ENCODE measurements at places on chromosomes 4 and X.
A peak's percentile ranks its signal among the peaks of the same experiment; 100 is the strongest.

DNA sequence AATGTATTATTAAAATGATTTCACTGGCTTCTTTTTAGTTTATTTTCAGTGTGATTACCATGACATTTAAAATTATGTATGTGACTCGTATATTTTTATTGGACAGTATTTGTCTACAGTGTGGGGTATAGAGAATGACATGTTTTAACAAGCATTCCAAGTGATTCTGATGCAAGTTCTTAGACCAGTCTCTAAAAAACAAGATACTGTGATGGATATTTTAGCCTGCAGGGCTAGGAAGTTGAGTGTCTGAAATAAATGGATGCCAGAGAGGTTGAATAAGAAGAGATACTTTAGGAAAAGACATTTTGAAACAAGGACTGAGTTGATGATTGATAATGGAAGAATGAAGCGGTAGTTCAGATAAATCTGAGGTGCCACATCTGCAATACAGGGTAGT, 3.5 kb upstream of the MAD2L1 start:
- DNase-seq, result no peak

GRCh38 chrX:134969726-134970125, 21.1 kb upstream of the SMIM10 start:
- no peak for DNase-seq

GRCh38 chr4:123651066-123651465, 254.5 kb downstream of the SPRY1 start:
- DNase-seq, result no peak

GRCh38 chr4:62161446-62161845, 961.3 kb downstream of the ADGRL3 start:
- no peak for DNase-seq

GRCh38 chrX:18895189-18895951, 88.5 kb downstream of the PHKA2 start:
- no peak for DNase-seq

DNA sequence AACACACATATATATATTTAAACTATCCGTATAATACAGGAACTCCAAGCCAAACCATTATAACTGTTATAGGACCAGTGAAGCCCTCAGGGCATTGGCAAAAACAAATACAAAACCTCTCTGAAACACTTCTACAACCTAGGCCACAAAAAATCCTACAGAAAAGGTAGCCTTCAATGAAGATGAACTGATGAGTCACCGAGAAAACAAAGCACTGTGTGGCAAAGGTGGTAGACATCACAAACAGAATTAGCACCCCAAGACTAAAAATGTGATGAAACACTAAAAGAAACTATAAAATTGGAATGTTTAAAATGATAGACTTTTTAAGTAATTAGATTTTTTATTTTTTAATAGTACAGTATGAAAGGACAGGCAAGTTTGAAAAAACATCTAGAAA, 5.5 kb upstream of the HSPA4L start:
- DNase-seq, result no peak

DNA sequence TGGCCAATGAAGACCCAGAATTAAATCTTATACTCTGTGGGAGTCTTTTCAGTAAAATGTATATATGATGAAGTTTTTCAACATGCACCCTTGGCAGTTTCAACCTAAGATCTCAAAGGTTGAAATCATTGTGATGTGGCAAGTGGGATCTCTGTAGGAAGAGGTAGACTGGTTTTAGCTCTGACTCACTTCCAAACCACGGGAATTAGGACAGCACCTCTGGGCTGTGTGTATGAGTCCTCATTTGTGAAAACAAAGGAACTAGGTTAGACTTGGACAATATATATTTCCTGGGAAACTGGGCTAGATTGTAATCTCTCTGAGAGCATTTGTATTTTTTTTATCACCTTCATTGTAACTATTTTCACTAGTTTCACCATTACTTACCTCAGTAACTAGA, 333.0 kb downstream of the ADGRL3 start:
- DNase-seq, result peak; percentile 16

DNA sequence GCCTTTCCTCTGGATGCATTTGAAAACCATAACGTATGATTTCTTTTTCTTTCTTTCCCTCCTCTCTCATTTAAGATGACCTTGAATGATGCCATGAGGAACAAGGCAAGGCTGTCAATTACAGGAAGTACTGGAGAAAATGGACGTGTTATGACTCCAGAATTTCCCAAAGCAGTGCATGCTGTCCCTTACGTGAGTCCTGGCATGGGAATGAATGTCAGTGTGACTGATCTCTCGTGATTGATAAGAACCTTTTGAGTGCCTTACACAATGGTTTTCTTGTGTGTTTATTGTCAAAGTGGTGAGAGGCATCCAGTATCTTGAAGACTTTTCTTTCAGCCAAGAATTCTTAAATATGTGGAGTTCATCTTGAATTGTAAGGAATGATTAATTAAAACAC, 142.8 kb downstream of the GRIA2 start:
- no peak for DNase-seq

GRCh38 chrX:135984791-135985156, 461 bp upstream of the SLC9A6 start:
- DNase-seq, result peak; percentile 6

DNA sequence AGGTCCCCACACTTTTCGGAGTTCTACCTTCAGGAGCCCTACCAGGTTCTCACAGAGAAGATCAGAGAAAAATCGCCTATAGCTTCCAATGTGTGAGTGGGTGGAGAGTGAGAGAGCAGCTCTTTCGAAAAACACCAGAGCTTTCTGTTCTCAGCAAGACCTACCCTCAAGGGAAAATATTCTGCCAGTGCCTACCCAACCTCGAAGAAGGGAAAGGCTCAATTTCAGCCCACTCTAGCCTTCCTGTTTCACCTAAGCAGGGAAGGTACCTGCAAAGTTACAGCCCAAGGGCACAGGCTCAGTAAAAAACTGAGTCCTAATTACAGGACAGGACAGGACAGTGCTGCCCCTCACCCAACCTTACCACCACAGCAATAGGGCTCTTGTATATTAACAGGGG, 104.0 kb upstream of the WDR17 start:
- DNase-seq, result no peak

- no peak for DNase-seq
Measured at GRCh38 chr4:137375111-137375850, 157.0 kb downstream of the PCDH18 start.

DNA sequence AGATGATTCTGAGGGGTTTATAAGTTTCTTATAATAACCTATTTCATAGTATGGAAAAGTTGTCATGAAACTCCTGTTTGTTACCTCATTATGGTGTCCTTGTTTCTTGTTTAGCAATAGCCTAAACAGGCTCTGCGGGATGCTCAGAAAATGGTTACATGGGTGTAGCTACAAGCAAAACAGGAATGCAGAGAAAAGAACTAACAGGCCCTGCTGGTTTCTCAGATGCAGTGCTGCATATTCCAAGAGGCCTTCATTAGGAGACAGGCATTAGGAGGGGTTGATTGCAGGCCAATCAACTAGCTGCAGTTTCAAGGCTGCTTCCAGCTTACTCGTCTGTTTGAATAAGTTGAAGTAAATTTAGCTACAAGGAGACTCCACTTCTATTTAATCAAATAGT, 37.6 kb upstream of the HPGD start:
- DNase-seq, result no peak

- no peak for DNase-seq
Measured at GRCh38 chr4:8160233-8160560, 1.6 kb upstream of the ABLIM2 start.

DNA sequence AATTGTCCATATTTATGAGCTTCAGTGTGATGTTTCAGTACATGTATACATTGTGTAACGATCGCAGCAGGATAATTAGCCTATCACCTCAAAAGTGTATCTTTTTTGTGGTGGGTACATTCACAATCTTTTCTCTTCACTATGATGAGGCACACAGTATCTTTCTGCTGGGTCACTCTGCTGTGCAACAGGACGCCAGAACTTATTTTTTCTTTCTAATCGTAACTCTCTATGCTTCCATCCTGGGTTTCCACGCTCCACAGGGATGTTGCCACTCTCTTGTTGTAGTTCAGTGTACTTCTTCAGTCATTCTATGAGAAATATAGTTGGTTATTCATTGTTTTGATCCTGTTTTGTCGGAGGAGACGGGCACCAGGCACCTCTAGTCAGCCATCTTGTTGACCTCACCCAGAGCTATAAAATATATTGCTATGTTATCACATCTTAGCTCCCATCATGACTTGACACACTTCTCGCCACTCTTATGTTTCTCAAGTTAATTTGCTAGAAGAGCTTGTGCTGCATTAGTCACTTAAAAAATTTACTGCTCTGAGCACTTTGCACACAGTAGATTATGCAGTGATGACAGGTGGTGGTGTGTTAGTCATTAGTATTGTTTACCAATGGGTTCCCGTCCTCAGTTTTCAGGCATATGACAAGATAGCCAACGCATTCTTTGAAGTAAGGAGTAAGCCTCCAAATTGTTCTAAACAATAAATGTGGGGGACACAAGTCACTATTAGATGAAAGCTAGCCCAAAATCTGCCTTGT, 1002.7 kb upstream of the PCDH7 start:
- DNase-seq, result peak; percentile 78

DNA sequence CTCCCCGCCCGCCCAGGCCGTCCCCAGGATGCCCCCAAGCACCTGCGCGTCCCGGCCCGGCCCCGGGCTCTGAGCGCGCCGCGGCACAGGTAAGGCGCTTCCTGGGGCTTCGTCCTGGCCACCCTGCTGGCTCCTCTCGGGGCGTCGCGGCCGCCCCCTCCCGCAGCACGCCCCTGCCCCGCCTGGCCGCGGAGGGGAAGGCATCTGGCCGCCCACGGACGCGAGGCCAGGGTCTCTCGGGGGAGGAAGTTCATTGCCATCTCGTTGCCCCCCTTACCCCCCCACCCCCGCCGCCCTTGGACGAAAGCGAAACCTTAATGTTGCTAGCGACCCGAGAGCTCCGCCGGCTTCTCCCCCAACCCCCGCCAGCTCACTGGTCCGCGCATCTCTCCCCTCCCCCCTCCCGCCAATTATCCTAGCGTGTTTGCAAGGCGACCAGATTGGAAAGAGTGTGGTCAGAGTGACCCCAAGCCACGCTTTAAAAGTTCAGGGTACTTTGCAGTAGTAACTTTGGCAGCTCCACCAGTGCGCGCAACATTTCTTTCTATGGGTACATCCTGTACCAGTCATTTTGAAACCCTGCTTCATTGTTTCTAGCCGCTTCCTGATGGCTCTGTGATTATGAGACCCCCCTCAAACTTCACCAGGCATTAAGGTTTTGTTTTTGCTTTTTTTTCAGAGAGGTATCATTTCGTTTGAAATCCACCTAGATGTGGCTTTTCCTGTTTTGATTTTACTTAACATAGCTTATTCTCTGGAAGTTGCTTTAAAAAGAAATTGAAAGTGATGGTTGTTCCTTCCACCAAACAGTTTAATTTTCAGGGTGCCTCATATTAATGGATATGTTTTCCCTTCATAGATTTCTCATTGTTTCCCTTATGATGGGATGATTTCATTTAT, 626 bp downstream of the TBC1D1 start:
- DNase-seq, result peak; percentile 24

- no peak for DNase-seq
Measured at GRCh38 chrX:333611-334311, 15.2 kb upstream of the GTPBP6 start.

GRCh38 chr4:138833974-138834373, 181.6 kb upstream of the NOCT start:
- no peak for DNase-seq

DNA sequence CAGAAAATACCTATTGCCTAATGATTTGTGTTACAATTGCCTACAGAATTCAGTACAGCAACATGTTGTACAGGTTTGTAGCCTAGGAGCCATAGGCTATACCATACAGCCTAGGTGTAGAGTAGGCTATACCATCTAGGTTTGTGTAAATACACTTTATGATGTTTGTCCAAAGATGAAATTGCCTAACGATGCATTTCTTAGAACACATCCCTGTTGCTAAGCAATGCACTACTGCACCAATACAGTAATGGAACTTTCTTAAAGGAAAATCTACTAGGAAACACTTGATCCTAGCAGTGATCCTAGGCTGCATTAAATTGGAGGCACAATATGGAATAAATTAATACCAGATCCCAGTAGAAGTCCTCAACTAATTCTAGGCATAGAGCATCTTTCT, 18.3 kb downstream of the NOA1 start:
- no peak for DNase-seq

- DNase-seq, result no peak
Measured at GRCh38 chr4:183287309-183287659, 32.8 kb downstream of the CLDN22 start.

DNA sequence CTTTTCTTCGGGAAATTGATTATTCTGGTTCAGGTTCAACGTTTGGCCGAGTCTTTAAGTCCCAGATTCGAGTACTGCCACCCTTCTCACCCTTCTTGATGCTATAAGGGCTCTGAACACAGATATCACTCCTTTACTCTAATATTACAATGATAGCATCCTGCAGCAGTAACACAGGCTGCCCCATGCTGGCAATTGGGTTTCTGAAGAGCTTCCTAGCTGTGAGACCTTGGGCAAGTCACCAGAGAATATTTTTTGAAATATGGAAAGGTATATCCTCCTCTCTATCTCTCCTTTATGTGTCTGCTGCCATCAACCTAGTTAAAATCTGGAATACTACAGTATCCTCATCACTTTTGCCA, 297 bp upstream of the MTMR8 start:
- DNase-seq, result no peak
